Activated CD4-positive, alpha-beta T cell treated with anti-CD3 and anti-CD28 coated beads, Interleukin-2, amount 50 U/mL, for 24 hours (primary cell): ENCODE measurements at places on chromosomes 2 and 18.

GRCh38 chr2:150561076-150561475 is 73.6 kb upstream of the RND3 start:
- no peak for DNase-seq

GRCh38 chr18:24466771-24467170 is 6.3 kb downstream of the HRH4 start:
- DNase-seq = no peak

- DNase-seq = no peak
Observed at GRCh38 chr2:28093768-28094167, 203.2 kb downstream of the BABAM2 start.

GRCh38 chr2:9200633-9201015 is 6.0 kb upstream of the ASAP2 start:
- DNase-seq = no peak

DNA sequence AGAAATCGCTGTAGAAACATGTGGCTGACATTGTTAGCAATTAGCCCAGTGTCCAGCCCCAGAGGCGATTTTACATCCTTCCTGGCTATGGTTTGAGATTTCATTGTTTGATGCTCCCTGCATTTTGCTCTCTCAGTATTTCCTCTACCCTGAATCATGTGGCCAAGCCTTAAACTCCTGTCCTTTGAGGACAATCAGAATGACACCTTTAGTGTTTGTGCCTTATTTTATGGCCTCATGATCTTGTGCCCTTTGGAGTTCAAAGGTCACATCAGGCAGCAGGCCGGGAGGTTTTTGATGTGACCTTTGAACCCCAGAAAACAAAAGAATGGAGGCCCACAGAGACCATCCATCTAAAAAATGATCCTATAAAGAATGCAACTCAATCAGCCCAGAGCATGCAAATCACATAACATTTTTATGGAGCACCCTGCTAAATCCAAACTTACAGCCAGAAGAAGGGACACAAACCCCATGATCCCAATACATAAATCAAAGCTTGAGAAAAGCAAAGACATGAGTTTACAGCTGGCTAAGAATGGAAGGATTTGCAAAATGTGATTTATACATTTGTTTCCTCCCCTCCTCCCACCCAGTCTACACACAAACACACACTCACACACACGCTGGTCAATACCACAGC is 52.5 kb downstream of the FECH start:
- DNase-seq = no peak

GRCh38 chr2:52222128-52222527 is 1190.2 kb upstream of the NRXN1 start:
- no peak for DNase-seq

DNA sequence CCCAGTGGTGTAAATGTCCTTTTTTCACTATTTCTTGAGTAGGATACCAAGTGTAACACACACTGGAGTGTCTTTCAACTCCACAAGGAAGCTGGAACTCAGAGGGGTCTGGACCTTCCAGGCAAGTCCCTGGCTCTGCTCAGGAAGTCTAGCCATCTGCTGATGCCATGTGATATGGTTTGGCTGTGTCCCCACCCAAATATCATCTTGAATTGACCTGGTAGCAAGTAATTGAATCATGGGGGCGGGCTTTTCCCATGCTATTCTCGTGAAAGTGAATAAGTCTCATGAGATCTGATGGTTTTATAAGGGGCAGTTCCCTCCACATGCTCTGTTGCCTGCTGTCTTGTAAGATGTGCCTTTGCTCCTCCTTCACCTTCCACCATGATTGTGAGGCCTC is 99.4 kb upstream of the CDC42EP3 start:
- DNase-seq = no peak

GRCh38 chr2:157901325-157901724 is 25.2 kb upstream of the ACVR1 start:
- no peak for DNase-seq

- DNase-seq = no peak
Observed at GRCh38 chr2:201697899-201698298, 545 bp downstream of the MPP4 start.

GRCh38 chr2:98301469-98301868 is 44.8 kb upstream of the CNGA3 start:
- no peak for DNase-seq

DNA sequence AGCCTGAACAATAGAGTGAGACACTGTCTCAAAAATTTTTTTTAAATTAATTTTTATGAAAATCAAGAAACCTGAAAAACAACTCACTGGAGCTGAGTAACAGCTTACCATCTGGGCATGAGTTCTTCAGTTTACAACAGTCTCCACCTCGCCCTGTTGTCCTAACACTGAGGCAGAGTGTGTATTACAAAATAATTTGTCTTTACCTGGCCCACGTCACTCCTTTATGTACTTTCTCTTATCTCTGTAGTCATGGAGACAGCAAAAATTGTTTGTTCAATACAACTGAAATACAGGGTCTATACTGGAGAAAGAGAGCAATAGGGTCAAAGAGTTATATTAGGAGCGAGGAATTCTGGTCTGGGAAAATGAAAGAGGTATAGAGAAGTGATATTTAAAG is 48.1 kb downstream of the CYTIP start:
- no peak for DNase-seq

GRCh38 chr18:25819746-25820363 is 270.6 kb downstream of the SS18 start:
- DNase-seq = no peak

DNA sequence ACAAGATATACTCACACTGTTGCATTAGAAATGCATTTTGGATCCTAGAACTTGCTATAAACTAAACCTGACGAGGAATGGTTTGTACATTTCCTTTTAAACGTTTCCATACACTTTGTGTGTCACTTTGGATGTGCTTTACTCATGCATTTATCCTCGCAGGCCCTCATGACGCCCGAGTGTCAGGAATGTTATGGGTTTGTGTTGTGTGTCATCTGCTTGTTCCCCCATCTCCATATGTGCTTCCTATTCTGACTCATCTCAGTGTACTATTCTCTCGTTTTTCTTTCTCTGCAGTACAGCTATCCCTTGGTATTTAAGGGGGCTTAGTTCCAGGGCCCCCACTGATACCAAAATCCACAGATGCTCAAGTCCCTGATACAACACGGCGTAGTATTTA is 121.5 kb upstream of the RASGRP3 start:
- no peak for DNase-seq

DNA sequence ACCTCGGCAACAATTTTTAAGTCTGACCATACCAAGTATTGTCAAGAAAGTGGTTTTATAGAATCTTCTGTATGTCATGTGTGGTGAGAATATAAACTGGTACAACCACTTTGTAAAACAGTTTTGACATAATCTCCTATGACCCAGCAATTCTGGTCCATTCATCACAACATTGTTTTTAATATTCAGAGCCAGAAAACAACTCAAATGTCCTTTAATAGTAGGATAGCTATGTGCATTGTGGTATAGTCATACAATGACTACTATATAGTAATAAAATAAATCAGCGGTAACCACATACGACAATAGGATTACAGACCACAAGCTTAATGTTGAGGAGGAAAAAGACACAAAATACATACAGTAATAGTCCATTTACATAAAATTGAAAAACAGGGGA is 175.2 kb upstream of the SPATS2L start:
- no peak for DNase-seq

GRCh38 chr18:48073211-48073930 is 142.9 kb upstream of the SMAD2 start:
- no peak for DNase-seq

DNA sequence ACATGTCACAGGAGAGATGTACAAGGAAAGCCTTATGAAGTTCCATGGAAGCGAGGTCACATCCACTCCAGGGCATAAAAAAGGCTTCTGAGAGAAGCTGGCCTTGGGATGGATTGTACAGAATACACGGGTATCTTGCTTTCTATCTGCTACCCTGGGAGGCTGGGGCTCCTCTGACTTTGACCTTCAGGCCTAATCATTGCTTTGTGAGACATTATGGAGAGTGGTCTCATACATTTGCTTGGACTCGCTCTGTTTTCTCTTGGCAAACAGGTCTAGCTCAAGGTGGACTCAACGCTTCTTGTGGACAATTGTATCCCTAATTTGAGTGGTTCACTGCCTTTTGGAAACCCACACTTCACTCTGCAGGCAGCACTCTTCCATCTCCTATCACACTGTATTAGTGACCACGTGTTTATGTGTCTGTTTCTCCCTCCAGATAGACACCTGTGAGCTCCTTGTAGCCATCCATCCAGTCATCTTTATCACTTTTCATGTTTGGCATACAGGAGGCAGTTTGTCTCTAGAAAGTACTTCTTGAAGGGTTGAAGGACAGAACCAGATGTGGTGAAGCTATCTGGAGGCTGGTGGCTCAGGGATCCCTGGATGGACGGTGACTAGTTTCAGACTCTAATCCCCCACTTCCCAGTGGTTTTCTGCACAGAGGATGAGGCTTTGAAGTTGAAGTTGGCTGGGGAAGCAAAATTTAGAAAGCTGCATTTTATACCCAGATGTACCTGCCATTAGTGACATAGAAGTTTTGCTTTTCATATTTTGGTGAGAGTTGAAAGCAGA is 267.8 kb downstream of the CYRIA start:
- DNase-seq = no peak

DNA sequence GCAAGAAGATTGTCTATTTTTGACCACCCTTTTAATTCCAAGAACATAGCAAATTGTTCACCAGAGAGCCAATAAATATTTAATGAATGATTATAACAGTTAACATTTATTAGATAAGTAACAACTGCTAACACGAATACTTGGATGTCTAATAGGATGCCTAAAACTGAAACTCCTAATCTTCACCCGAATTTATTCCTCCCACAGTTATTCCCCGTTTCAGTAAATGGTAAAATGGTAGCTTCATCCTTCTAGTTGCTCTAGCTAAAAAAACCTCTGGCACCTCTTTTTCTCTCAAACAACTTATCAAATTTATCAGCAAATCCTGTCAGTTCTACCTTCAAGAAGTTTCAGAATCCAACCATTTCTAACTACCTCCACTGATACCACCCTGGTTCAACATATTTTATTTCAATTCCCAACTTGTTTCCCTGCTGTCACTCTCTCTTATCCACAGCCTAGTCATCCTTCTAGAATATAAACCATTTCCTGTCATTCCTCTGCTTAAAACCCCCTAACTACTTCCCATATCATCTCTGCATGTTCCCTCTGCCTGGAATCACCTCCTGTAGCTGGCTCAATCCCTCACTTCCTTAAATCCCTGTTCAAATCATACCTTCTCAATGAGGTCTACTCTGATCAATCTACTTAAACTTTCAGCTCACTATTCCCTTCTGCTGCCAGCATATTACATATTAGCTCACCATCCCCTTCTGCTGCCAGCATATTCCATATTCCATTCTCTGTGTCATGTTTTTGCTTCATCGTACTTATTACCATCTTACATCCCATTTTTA is 93.8 kb downstream of the ROCK2 start:
- no peak for DNase-seq

DNA sequence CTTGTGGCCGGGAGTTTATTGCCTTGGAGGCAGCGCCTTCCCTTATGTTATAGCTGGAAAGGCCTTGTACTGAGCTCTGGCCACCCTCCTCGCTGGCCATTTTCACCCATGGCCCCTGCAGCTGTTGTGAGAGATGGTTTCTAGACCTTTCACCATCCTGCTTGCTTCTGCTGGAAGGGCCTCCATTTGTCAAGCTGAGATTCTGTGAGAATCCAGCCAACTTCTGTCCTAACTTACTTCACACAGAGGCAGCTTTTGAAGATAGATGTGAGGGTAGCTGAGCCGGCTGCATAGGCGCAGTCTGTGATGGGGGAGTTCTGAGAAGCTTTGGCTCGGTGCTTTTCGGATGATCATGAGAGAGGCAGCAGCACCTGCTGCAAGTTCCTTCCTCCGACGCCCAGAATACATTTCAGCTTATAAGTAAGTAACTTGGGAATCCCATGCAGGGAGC is 8.7 kb downstream of the CTIF start:
- no peak for DNase-seq

DNA sequence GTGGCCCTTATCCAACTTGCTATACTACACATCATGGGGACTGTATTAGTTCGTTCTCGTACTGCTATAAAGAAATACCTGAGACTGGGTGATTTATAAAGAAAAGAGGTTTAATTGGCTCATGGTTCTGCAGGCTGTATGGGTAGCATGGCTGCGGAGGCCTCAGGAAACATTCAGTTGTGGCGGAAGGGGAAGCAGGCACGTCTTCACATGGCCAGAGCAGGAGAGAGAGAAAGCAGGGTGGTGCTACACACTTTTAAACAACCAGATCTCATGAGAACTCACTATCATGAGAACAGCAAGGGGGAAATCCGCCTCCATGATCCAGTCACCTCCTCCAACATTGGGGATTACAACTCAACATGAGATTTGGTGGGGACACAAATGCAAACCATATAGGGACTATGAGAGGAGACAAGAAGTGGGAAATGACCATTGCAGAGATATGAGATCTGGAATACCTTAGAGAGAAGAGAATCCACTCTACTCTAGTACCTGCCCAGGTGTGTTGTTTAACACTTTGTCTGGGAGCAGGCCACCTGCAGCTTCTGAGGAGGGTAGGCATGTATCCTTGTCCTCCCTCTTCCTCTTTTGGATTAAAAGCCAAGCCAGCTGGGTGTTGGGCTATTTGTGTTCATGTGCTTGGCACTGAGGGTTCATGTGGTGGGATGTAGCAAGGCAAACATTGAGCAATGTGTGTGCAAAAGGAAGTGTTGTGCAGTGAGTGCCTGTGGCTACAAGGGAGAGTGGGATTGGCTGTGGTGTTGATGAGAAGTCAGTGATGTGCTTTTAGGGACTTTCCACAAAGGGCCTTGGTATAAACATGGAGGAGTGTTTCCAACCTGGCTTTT is 22.8 kb downstream of the TTLL4 start:
- no peak for DNase-seq

- DNase-seq = no peak
Observed at GRCh38 chr2:71101656-71102055, 28.4 kb downstream of the MCEE start.

- DNase-seq = no peak
Observed at GRCh38 chr2:7375901-7376300, 458.7 kb downstream of the RNF144A start.

DNA sequence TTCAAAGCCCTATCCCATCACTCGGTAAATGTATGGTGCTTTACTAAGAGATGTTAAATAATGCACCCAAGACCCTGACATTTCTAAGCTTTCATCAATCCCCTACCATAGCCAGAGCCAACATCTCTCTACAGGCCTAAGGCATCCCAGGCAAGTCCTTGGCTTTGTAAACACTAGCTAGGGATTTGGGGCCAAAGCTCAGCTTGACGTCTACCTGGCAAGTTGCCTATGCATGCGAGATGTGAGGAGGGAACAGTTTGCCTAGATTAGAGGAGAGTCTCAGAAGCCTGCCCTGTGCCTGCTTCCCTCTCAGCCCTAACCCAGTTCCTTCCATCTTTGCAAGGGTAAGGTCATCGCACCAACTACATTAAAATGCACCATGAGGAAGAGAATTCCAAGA is 221.5 kb upstream of the NCKAP5 start:
- no peak for DNase-seq

- no peak for DNase-seq
Observed at GRCh38 chr18:57275111-57275510, 77.2 kb upstream of the ST8SIA3 start.

DNA sequence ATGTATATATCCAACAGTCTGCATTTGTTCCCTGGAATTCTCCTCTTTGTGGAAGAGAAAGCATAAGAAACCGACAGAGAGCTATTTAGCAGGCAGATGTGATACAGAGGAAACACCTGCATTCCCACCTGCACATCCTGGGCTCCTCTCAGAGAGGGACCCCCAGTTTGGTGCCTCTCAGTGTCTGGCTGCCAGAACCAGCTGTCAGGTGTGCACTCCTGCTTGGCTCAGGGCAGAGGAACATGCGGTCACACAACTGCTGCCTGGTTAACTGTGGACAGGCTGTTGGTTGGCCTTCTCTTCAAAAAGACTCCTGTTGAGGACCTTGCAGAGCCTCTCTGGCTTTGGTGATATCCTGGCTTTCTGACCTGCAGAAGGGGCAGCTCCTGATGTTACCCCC is 54.6 kb downstream of the ITGB6 start:
- no peak for DNase-seq
